NCI-H2081 (cell line): ENCODE measurements at places on chromosomes 7 and 10.
A peak's percentile ranks its signal among the peaks of the same experiment; 100 is the strongest.

DNA sequence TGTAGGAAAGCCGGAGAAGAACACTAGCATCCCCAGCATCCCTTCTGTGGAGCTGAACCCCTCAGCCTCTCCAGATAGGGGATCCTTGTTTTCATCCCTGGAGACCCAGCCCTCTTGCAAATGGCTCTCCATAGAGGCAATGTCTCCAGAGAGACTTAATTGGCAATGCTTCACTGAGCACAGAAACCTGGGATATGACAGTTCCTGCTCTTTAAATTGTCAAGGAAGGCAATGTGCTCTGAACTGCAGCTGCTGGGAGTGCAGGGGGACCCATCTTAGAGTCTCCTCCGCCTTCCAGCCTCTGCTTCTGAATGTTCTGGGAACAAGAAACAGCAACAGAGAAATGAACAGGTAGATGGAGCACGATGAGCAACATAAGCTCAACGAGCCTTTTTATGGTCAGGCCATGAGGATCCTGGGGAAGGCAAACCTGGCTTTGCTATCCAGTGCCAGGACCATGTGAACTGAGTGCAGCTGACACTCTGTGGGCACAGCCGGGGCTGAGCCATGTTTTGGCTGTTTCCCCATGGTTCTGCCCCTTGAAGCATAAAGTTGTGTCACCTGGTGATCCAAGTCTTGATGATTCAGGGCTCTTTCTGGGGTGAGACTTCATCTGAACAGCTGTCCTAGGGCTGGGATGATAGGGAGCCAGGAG is 481.0 kb downstream of the PLXNA4 start:
- no peak for DNase-seq

- peak; percentile 28 for DNase-seq
Observed at GRCh38 chr7:33706771-33707200, 198.6 kb upstream of the BMPER start.

- DNase-seq, result no peak
Observed at GRCh38 chr7:147022056-147022455, 905.5 kb downstream of the CNTNAP2 start.

DNA sequence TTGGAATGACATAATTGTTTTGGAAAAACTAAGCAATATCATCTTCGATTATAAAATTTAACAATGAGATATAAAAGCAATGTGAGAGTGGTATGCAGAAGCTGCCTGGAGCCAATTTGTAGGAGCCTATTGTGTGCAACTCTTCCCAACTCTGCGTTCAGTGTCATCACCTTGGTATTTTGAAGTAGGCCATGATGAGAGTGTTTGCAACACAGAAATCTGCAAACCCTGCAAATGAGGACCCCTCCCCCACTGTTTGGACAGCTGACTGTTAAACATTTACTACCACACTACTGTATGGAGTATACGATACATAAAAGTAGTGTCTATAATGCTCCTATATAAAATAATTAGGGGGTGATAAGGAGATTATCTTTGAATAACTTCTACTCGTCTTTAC is 531.3 kb downstream of the ATRNL1 start:
- no peak for DNase-seq

DNA sequence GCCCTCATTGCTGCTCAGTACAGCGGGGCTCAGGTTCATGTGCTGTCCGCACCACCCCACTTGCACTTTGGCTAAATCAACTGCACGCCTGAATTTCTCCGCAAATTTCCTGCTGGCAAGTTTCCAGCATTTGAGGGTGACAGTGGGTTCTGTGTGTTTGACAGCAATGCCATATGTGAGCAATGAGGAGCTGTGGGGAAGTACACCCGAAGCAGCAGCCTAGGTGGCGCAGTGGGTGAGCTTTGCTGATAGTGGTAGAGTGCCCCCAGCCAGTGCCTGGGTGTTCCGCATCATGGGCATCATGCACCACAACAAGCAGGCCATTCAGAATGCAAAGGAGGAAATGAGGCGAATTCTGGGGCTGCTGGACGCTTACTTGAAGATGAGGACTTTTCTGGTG is 103.9 kb upstream of the POT1 start:
- peak; percentile 77 for DNase-seq

GRCh38 chr7:73865738-73866445 is 4.9 kb downstream of the TMEM270 start:
- peak; percentile 30 for DNase-seq

- DNase-seq, result peak; percentile 75
Observed at GRCh38 chr7:5284304-5285281, 1.9 kb downstream of the SLC29A4 start.

DNA sequence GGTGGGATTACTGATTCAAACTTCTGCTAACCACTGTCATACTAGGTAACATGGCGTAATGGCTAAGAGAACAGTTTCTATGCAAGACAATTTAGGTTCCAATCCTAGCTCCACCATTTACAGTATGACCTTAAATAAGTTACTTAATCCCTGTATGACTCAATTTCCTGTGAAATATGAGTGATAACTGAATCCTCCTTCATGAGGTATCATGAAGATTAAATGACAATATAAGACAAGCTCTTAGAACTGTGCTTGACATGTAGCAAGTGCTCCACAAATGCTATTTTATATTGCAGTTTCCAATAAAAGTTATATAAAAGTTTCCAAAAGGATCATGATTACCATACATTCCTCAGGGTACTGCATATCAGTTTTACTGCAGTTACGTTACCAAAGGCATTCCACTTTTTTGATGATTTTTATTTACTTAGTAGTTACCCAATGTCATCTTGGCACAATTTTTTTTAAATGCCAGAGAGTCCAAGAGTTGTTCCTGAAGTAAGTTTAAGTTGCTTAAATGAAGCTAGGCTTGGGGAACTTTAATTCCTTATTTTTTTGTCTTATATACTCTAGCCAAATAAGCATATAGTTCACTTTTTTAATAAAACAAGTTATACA is 7.1 kb downstream of the DOCK4 start:
- no peak for DNase-seq

GRCh38 chr10:51445588-51445987 is 253.8 kb downstream of the CSTF2T start:
- DNase-seq, result no peak

DNA sequence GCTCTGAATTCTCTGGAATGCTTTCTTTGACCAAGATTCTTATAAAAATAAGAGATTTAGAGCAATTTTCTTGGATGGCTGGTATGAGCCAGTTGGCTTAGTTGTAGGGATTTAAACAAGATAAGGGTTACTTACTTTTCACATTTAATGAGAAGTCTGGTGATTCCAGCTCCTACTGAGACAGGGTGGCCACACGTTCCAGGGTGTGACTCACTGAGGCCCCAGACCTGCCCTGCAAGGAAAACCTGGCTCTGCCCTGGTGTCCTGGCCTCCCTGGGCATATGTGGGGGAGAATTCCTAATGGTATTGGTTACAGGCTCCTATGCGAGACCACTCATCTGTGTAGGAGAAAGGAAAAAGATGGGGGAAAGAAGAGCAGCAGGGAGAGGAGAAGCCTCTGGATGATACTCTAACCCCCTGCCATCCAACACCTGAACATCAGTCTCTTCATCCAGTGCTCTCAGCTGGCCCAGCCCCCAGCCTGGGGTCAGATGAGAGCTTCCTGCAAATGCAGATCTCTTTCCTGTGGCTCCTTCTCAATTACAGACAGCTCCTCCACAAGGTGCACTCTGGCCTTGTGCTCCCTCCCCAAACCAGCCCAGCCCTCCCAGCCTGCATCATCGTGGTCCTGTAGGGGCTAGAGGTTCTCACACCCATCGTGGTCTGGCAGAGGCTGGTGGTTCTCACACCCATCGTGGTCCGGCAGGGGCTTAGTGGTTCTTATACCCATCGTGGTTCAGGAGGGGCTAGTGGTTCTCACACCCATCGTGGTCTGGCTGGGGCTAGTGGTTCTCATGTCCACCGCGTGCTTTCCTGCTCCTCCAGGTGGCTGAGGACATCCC is 139.9 kb downstream of the EGFR start:
- DNase-seq, result no peak

- DNase-seq, result no peak
Observed at GRCh38 chr10:112835217-112835715, 114.8 kb upstream of the TCF7L2 start.

GRCh38 chr10:96721207-96721572 is 876 bp upstream of the PIK3AP1 start:
- DNase-seq, result no peak

DNA sequence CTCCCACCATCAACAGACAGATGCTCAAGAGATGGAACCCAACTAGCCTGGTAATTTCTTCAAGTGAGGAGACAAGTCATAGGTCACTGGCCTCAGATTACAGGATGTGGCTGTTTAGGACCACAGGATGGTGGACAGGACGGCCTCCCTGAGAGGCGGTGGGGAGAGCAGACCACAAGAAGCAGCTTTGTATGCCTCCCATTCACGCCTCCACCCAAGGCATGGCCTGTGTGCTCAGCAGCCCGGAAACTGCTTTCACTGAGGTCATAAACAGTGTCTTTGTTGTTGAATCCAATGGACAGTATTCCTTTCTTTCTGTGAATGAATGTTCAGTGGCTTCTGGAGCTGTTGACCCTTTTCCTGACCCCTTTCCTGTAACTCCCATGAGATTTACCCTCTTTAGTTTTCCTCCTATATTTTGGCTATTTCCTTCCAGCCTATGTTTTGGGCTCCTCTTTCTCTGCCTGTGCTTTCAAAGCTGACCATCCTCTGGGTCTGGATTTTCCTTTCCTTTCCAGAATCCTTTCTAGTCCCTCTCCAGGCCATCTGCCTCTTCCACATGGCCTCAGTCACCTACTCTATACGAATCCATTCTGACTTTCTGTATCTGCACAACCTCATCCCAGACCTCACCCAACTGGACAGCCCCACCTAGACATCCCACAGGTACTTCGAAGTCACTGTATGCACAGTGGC is 32.4 kb upstream of the INPP5F start:
- no peak for DNase-seq

DNA sequence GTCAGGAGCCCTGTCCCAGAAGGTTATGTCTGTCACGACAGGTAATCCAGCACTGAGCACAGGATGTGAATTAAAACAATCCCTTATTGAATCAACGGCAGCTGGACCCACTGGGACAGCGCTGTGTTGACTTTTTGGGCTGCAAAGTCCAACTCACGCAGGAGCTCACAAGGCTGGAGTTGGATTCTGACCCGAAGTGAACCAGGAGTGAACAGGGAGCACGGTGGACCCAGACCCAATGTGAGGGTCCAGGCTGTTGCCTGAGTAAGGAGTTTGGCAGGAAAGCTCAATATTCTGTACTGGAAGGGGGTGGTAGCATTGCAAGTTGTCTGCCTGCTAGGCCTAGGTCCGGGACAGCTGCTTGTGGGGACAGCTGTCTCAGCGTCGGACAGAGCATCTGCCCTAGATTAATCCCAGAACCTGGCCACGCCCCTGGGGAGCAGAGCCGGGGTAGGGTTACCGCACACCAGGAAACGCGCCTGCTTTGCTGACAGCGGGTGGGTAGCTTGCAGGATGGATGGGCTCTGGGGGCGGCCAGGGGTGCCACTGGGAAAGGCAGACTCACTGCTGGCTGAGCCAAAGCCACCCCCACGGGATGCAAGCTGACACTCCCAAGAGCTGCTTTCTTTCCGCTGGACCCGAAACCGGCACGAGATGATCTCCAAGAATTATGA is 24.0 kb downstream of the COL26A1 start:
- peak; percentile 61 for DNase-seq

GRCh38 chr10:45500304-45500703 is 126.3 kb downstream of the ALOX5 start:
- no peak for DNase-seq

DNA sequence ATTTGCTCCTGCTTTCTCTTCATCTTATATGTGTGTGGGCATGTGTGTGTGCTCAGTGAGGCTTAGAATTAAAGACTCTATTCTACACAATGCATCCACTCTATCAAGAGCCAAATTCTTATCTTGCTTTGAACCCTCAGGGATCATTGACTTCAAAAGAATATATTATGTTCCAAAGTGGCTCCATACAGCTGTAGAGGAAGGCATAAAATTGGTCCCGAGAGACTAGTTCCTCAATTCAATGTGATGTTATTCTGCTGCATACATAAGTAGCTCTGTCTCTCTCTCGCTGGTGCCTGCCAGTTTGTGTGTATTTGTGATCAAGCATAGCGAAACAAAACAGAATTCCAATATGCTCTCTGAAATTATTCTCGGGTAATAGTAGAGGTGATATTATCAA is 997.9 kb upstream of the POT1 start:
- no peak for DNase-seq

DNA sequence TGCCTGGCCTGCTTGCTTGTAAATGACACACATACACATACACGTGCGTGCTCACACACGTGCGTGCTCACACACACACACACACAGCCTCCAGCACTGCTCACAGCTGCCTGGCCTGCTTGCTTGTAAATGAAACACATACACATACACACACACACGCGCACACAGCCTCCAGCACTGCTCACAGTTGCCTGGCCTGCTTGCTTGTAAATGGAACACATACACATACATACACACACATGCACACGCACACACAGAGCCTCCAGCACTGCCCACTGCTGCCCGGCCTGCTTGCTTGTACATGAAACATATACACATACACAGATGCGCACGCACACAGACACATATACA is 397.2 kb downstream of the PLXNA4 start:
- DNase-seq, result no peak

GRCh38 chr7:111982133-111982532 is 224.1 kb downstream of the DOCK4 start:
- DNase-seq, result no peak

GRCh38 chr10:114288424-114289095 is 49.5 kb downstream of the VWA2 start:
- DNase-seq, result no peak

DNA sequence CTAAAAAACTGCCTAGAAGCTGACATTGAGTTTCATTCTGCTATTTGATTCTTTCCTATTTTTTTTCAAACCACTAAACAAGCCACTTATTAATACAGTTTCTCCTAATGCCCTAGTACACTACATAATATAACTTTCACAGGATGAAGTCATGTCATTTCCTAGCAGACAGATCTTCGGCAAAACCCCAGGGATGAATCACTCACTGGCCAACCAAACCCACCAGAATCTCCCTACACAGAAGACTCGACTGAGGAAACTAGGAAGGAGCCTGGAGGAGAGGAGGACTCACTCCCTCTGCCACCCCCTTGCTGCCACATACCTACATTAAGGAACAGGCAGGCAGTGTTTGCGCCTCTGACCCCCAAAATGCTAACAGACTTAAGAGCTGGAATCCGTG is 33.4 kb downstream of the XPNPEP1 start:
- no peak for DNase-seq

DNA sequence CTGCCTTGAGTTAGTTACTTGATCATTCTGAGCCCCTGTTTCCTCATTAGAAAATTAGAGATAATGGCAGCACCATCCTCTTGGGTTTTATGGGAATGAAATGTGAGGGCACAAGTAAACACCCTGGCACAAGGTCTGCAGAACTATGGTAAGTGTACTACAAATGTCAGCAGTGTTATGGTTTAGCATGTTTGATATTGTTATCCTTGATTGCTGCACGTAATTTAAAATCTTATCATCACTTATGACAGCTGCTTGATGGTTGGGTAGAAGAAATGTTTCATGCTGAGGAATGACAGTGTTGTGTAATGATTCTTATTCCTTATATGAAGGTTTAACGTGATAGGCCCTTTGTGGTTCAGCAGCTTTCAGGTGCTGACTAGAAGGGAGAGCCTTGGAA is 134.3 kb downstream of the KAT6B start:
- DNase-seq, result no peak
